AG09309 (cell line): ENCODE measurements at places on chromosomes 11 and 22.

DNA sequence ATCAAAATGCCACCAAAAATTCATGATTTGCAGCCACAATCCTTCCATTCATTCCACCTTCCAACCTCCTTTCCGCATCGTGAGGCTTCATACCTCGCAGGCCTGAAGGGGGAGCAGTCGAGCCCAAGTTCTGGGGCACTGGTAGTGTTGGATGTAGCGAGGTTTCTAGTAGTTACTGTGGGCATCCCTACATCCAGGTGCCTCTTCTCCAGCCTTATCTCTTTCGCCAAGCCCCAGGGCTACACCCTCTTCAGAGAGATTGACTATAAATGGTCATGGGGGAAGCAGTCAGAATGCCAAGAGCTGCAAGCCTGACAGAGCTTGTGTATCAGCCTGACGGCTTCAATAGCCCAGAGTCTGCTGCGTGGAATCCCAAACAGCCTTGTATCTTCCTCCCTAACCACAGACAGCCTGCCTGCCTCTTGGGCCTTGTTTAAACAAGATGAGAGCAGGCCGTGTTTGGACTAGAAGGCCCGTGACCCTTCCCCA, 28.9 kb downstream of the CLMP start:
- no peak for DNase-seq

- DNase-seq = no peak
Measured at GRCh38 chr11:10494636-10495463, 39.8 kb downstream of the AMPD3 start.

DNA sequence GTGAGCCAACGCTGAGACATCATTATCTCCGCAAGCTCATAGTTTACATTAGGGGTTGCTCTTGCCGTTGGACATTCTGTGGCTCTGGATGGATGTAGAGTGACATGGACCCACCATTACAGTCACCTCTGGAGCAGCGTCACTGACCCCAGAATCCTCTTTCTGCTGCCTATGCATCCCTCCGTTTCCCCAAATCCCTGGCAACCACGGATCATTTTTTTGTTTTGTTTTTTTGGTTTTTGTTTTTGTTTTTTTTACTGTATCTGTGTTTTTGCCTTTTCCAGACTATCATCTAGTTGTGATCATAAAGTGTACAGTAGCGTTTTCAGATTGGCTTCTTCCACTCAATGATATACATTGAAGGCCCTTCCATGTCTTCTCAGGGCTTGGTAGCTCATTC, 4.0 kb downstream of the PARVB start:
- no peak for DNase-seq

DNA sequence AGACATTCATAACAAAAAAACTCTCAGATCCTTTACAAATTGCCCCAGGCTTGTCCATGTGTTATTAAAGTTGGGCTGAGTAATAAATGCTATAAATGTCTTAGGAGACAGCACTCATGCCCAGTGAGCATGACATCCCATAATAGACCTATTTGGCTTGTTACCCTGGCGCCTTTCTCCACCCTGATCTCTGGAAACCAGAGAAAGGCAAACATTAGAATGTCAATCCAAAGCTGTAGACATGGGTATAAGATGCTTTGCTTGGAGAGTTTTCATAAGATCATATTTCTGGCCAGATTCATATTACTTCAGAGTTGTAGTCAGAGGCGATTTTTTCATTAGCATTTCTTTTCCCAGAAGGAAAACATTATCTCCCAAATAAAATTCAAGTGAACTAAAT, 161.3 kb upstream of the UBASH3B start:
- peak; percentile 76 for DNase-seq

GRCh38 chr22:17920145-17920605, 104.2 kb downstream of the MICAL3 start:
- DNase-seq = no peak

GRCh38 chr22:37752189-37753087, 55.3 kb upstream of the GCAT start:
- DNase-seq = peak; percentile 90

GRCh38 chr11:130042093-130042591, 27.6 kb upstream of the APLP2 start:
- DNase-seq = peak; percentile 80

DNA sequence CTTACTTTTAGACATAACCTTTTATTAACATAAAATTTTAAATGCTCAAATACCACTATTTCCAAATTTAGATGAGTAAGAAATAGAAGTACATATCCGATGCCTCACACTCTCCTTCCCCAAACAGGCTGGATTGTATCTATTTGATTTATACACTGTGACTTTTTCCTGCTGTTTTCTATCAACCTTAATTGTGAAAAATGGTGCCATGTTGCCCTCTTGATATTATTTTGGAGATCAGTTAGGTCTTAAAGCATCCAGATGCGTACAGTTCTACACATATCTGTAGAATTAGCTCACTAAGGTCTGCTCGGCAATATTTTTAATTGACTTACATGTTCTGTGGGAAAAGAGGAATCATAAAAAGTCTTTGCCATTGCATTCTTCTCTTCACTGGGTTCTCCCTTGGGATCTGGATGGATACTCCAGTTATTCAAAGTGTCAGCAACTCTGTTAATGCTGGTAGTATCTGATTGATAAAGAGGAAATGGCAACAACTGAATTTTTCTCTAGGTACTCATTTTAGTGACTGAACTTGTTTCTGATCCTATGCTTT, 27.2 kb downstream of the EIF3M start:
- DNase-seq = no peak

- DNase-seq = no peak
Measured at GRCh38 chr22:22400099-22400498, 108.4 kb downstream of the ZNF280B start.

GRCh38 chr11:93972790-93973189, 48.4 kb upstream of the HEPHL1 start:
- DNase-seq = no peak

DNA sequence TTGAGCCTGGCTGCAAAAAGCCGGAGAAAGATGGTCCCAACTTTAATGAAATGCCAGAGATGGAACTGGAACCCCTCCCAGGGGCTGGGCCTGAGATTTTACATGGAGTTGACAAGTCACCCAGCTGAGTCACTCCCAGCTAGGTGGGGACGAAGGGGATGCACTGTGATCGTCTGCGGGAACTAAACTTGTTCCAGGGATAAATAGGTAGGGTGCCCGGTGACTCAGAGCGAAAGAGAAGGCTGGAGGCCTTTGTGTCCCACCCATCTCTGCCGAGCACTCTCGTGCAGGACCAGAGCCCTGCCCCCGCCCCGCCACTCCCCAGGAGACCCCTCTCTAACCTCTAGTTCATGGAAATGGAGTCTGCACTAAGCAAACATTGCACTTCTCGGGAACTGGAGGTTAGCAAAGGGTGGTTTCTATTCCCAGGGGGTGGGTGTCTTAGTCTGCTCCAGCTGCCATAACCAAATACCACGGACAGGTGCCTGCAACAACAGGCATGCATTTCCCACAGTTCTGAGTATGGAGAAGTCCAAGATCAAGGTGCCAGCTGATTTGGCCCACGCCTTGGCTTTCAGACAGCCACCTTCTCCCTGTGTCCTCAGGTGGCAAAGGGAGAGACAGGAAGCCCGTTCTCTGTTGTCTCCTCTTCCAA, 60.7 kb upstream of the FADD start:
- no peak for DNase-seq

- DNase-seq = no peak
Measured at GRCh38 chr22:21564411-21564810, 3.1 kb upstream of the UBE2L3 start.

DNA sequence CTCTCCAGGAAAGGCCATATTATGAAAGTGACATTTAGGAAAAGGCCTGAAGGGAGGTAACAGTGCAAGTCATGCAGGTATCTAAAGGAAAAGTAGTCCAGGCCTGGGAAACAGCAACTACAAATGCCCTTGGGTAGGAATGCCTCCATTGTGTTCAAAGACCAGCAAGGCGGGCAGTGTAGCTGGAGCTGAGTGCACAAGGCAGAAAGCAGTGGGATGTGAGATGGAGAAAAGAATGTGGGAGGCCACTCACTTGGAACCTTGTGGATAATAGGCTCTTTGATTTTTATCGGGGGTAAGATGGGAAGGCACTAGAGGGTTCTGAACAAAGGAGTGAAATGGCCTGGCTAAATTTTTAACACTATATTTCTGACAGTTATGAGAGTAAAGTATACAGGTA, 188.6 kb downstream of the PGR start:
- no peak for DNase-seq

- no peak for DNase-seq
Measured at GRCh38 chr22:49087198-49087597, 740.5 kb downstream of the BRD1 start.

- no peak for DNase-seq
Measured at GRCh38 chr11:44620328-44620725, 54.9 kb downstream of the CD82 start.

DNA sequence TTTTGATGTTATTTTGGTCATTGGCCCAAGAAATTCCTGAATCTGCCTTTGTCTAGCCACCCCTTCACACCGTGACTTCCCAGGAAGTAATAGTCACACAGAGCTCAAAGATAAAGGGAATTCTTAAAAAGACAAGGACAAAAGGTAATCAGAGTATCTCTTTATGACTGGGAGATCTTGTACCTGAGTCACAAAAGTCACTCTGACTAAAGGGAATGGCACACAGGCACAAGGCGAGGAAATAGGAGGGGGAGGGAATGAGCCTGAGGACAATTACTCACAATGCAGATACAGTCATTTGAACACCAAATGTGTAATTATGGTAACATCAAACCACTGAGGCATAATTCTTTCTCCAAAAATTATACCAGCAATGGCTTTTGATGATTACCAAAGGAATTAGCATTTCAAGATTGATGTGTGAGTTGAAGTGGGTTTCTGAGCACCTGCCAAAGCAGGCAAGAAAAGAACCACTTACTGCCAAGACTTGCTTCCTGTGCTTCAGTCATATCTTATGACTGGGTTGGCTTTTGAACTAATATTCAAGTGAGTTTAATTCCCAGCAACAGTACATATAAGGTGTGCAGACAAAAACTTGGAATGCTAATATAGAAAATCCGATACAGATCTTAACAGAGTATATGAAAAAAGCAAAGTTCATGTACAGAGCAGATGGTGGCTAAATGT, 856.4 kb downstream of the LRRC4C start:
- no peak for DNase-seq

- no peak for DNase-seq
Measured at GRCh38 chr11:134691295-134691873, 279.3 kb upstream of the B3GAT1 start.

- DNase-seq = no peak
Measured at GRCh38 chr22:44645531-44645930, 56.5 kb upstream of the PRR5 start.

GRCh38 chr11:65709661-65710060, 2.4 kb upstream of the KAT5 start:
- no peak for DNase-seq

GRCh38 chr11:85815186-85815931, 4.4 kb upstream of the SYTL2 start:
- DNase-seq = no peak

DNA sequence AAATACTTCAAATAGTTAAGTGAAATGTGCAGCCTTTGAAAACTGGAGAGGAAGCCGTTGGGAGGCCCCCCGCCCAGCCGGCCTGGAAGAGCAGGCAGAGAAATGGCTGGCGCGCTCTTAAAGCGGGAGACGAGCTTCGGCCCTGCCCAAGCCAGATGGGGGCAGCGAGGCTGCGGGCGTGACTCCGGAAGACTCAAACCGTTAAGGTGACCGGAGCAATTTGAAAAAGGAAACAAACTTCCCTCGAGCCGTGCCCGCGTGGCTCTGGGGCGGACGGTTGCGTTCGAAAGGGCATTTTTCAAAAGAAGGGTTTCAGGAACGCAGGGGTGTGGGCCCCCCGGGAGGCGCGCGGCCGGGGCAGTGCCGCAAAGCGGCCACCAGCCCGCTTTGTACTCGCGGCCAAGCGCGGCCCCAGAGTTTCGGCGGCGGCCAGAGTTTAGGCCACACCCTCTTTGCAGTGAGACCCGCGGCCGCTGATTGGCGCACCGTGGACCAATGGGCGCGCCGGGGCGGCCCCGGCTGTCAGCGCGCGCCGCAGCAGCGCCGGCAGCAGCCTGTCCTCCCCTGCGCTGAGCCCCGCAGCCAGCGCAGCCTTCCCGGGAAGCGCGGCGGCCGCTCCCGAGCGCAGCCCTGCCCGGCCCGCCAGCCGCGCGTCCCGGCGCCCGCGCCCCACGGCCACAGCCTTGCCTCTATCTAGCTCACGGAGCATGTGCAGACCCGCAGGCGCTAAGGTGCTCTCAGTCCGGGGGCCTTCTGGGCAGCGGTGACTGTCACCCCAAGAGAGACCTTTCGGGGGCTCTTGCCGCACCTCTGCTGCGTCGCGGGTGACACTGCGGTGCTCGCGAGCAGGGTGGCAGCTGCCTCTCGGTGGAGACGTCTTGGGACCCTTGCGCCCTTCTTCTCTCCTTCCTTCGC, at the start of gene NAV2:
Gene NAV2 (plus strand): TSS at position 557 of the 915 bp plus-strand sequence. CDS start 859 bp downstream, outside the sequence.
- DNase-seq = peak; percentile 65

- no peak for DNase-seq
Measured at GRCh38 chr11:3085052-3085451, 27.8 kb upstream of the CARS1 start.

- no peak for DNase-seq
Measured at GRCh38 chr11:65920372-65920802, 1.2 kb downstream of the DRAP1 start.
